ENCODE measurements at places on chromosomes 3 and 15. TPM values are rescaled to one million over a fixed set of nuclear protein-coding genes. Genes with fewer than 3 reads are reported as not detected.

The CORO2B gene
- total RNA-seq = not detected

The BSN gene
- 0.46 TPM for total RNA-seq

The EOMES gene
- 37.1 TPM for total RNA-seq

The FHIT gene
- total RNA-seq = 4.1 TPM

The TPRG1 gene
- 29.6 TPM for total RNA-seq

The EID1 gene
- 113 TPM for total RNA-seq

The BCHE gene
- not detected for total RNA-seq

The CYP1A1 gene
- total RNA-seq = 2.6 TPM

The C3orf85 gene
- total RNA-seq = not detected

The AMOTL2 gene
- not detected for total RNA-seq

The SLC28A1 gene
- not detected for total RNA-seq

The PPM1L gene
- 4.4 TPM for total RNA-seq

The ZNF106 gene
- total RNA-seq = 50.0 TPM

The GNAT1 gene
- total RNA-seq = not detected

The KBTBD13 gene
- not detected for total RNA-seq

The ITGB5 gene
- total RNA-seq = 3.3 TPM

The IL17RD gene
- 0.04 TPM for total RNA-seq

The TMEM207 gene
- not detected for total RNA-seq
